ENCODE measurements at places on chromosomes 4 and X.

GRCh38 chr4:52728691-52729240, 22.5 kb downstream of the ERVMER34-1 start:
- DNase-seq, result no peak

GRCh38 chr4:67700116-67700737, 728 bp downstream of the UBA6 start:
- no peak for DNase-seq

- no peak for DNase-seq
Measured at GRCh38 chr4:178480105-178480504, 1037.9 kb upstream of the AGA start.

DNA sequence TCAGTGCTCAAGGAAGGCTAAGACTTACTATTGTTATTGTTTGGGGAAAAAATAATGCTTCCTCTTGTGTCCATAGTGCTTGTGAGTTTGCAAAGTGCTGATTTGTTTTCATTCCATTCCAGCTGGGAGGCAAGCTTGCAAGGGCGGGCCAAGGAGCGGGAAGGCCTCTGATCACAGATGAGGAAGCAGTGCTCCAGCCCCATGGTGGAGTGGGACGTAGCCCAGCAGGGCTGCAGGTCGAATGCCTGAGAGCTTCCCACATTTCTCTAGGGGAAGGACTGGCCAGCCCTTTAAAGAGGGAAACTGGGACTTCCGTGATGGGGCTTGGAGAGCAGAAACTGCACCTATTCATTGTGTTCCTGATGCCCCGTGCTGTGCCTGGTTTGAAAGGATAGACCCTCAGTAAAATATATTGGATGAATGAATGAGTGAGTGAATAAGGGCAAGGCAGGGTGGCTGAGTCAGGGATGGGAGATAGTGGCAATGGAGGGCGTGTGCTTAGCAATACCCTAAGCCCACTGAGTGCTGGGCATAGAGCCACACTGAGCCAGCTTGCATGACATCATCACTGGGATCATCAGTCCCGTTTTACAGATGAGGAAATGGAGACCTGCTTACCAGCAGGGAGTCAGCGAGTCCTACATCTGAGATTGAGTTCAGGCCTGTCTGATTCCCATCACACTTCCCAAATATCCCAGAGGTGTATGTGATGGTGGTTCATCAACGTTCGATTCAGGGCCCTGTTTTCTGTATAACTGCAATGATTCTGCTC, 17.9 kb upstream of the NSG1 start:
- no peak for DNase-seq

DNA sequence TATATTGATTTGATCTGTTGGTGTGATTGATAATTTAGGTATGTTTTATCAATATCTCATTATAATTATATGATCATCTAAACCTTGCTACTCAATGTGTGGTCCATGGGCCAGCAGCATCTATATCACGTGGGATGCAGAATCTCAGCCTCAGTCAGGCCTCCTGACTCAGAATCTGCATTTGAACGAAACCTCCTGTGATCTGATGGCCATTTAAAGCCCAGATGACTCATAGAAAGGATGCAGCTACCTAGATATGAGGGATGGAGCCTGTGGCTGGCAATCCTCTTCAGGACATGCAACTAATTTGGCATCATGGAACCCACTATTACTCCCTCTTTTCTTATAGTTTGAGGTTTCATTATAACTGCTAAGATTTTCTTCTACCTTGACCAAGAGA, 11.3 kb upstream of the CHRNA9 start:
- DNase-seq, result no peak

GRCh38 chr4:123507376-123507775, 110.8 kb downstream of the SPRY1 start:
- DNase-seq, result no peak

All from GM06990 (cell line).